Left colon (tissue), 2 donors: ENCODE measurements at places on chromosomes 1 and 21. TPM values are rescaled to one million over a fixed set of nuclear protein-coding genes. Genes with fewer than 3 reads are reported as not detected.

DNA sequence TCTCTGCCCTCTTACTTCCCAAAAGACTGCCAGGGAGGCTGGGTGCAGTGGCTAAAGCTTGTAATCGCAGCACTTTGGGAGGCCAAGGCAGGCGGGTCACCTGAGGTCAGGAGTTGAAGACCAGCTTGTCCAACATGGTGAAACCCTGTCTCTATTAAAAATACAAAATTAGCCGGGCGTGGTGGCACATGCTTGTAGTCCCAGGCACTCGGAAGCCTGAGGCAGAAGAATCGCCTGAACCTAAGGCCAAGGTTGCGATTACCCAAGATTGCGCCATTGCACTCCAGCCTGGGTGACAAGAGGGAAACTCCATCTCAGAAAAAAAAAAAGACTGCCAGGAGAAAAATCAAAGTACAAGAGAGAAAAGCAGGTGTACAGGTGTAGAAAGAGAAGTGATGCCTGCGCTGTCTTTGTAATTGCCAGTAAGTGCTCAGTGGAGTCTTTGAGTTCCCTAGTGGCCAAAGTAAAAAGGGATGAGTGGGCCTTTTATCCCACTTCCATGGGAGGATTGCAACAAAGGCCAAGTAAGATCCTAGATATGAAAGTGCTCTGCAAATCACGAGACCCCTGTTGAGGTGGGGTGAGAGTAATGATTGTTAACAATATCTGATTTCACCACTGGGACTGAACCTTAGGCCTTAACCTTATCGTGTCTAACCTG lies 94.7 kb upstream of the WNT4 start:
- DNase-seq, result no peak

DNA sequence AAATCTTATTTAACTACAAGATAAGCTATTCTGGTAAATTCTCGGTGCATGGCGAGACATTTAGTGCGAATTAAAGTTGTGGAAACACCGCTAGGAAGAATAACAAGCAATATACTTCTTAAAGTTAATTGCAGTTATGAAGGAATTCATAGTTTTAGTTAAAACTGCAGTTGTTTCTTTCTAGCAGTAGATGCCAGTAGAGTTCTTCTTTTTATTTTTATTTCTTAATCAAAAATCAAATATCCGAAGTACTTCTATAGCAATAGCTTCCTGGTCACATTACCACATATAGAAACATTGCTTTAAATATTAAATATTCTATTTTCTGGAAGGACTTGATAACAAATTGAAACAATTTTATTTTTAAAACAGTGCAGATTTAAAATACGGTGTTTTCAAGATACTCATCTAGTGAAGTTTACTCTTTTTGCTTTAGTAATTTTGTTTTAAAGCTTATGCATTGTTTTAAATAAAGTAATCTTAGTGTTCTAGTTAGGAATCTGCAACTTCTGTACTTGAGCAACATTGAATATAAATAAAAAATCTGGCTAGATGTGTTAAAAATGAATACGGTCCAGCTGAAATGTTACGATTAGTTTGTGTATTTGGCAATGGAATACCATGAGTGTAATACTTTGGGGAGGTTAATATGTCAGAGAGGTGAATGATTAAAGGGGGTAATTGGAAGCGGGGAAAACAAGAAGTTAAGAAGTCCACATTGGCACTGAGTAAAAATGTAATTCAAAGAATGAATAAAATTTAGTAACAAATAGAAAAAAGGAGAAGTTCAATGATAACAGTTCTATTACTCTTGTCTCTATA lies 2.7 kb upstream of the PRKACB start:
- DNase-seq, result no peak

TGFB2 gene
- total RNA-seq, result 2.5 TPM

DNA sequence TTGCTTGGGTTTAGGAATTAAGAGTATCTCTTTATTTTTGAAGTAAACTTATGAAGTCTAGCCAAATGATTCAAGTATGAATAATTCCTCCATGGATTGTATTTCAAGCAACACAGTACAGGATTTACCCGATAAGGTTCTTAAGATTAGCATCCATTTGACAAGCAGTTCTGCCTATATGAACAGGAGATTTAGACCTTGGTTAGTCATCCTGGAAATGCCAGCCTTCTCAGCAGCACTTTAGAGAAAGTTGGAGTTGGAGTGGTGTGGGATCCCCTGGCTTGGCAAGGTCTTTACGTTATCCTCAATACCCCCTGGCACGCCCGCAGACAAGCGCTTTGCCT lies 1.6 kb downstream of the BCAR3 start:
- DNase-seq, result no peak

GRCh38 chr21:42120903-42121535 lies 49.9 kb downstream of the UMODL1 start:
- no peak for DNase-seq

OR2L8 gene
- not detected for total RNA-seq

DNA sequence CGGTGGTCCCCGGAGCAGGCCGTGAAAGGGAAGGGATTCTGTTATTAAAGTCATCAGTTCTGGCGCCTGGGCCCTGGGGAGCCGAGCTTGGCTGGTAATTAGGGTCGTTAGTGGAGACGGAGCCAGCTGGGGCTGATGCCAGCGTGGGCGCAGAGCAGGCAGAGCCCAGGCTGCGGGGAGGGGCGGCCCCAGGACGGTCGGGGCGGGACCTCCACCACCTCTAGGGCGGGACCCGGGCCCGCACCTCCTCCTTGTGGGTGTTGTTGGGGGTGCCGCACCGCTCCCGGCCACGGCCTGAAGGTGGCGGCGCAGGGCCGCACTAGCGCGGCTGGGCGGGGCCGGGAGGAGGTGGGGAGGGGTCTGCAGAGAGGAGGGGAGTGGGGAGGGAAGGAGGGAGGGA lies 470.6 kb downstream of the PTPRU start:
- no peak for DNase-seq

DNA sequence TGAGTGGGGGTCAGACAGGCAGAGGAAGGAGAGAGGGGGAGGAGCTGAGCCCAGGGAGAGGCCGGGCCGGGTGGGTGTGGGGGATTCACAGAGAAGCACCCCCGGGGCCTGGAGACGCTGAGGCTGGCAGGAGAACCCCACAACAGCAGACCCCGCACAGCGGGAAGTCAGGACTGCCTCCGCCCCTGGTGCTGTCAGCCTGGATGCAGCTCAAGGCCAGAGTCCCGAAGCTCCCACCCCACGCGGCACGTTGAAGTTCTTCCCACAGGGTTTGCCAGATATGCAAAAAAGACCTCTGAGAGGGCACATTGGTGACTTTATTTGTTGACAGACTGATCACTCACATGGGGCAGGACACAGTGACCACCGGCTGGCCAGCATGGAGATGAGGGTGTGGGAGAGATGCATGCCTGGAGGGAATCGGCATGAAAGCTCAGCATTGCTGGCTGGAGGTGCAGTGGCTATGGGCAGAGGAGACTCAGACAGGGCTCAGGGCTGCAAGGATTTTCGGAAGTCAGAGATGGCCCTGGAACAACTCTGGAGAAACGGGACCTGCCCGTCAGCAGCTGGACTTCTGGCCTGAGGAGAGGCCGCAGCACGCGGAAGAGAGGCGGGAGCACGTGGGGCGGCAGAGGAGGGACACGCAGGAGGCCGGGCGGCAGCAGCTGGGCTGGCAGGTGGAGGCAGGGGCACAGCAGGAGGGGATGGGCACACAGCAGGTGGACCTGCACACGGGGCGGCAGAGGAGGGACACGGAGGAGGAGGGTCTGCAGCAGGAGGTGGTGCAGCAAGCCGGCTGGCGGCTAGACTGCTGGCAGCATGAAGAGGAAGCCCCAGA lies 885 bp downstream of the KRTAP10-3 start:
- no peak for DNase-seq

RIPPLY3 gene
- not detected for total RNA-seq

GRCh38 chr1:81296601-81297000 lies 504.1 kb upstream of the ADGRL2 start:
- DNase-seq, result no peak

- no peak for DNase-seq
Measured at GRCh38 chr21:36923270-36923669, 43.2 kb downstream of the HLCS start.

SAMD11 gene
- 1.6 TPM for total RNA-seq

- DNase-seq, result peak; percentile 53
Measured at GRCh38 chr1:206963740-206964139, 6.5 kb downstream of the FCAMR start.

DNA sequence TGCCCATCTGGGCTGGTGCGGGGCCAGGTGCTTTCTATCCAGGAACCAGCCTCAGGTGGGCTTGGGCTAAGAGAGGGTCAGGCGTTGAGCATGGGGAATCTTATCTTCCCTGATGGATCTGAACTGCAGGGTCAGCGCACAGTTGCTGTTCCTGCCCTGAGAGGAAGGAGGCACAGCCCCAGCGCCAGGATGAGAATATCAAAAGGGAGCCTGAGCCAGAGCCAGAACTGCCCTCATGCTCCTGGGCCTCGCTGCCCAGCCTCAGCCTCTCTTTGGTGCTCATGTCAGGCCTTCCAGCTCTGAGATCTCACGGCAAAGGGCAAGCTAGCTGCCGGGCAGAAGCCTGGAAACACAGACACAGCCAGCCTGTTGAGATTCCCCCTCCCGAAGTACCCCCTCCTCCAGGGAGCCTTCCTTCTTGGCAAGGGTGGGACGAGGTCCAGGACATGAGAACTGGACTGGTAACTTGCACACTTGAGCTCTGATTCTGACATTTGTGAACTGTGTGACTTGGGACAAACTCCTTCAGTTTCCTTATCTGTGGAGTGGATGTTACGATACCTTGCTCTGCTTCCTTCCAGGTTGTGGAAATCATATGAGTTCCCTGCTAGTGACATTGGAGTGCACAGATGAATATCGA lies 1.2 kb upstream of the LAD1 start:
- no peak for DNase-seq

DNA sequence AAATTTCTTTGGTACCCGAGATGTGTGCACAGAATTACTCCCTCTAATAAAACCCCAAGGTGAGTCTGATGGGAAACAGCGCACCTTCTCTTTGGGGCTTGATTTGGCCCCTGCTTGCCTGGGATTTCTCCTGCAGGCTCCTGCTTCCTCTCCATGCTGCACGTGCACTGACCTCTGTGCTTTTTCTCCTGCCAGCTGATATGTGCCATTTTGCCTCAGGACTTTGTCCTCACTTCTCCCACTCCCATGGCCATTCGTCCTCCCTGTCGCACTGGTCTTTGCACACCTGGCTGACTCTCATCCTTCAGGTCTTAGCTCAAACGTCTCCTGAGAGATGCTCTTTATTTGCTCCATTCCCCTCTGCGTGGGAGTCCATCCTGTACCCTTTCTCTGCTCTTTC lies 1.2 kb downstream of the CBR1 start:
- DNase-seq, result no peak

GRCh38 chr21:37001441-37001840 lies 5.1 kb upstream of the RIPPLY3 start:
- DNase-seq, result no peak

OLFML2B gene
- 4.3 TPM for total RNA-seq

DNA sequence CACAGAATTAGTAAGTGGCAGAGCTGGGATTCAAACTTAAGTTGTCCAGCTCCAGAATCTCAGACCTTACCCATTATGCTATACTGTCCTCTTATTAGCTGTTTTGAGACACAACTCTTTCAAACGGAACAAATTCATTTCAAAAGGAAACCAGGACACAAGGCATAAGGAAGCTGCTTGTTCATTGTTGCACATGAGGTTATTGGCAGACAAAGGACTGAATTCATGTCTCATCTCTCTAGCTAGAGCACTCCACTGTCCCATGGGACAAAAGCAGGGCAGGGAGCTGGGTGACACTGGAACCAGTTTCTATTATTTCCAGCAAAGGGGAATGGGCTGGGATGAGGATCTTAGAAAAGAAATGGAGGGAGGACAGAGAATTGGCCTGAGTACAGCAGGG lies 26.4 kb downstream of the CHI3L2 start:
- no peak for DNase-seq

GRCh38 chr1:204418174-204419063 lies 6.8 kb upstream of the PPP1R15B start:
- DNase-seq, result no peak

DNA sequence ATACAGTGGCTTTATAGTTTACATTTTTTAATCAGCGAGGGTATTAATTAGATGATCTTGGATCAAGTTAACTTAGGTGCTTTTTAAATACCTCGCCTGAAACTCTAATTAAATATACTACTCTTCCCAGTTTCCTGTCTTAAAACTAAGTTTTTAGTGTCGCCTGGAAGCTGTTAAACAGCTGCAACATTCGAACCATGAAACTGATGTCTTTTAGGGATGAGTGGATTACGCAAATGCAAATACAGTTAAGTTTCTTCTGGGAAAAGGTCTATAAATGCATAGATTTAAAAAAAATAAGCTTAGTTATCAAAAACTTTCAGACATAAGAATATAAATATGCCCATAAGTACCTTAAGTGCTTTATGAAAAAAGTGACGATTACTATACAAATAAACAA lies 228.3 kb downstream of the PTPRC start:
- DNase-seq, result no peak

DNA sequence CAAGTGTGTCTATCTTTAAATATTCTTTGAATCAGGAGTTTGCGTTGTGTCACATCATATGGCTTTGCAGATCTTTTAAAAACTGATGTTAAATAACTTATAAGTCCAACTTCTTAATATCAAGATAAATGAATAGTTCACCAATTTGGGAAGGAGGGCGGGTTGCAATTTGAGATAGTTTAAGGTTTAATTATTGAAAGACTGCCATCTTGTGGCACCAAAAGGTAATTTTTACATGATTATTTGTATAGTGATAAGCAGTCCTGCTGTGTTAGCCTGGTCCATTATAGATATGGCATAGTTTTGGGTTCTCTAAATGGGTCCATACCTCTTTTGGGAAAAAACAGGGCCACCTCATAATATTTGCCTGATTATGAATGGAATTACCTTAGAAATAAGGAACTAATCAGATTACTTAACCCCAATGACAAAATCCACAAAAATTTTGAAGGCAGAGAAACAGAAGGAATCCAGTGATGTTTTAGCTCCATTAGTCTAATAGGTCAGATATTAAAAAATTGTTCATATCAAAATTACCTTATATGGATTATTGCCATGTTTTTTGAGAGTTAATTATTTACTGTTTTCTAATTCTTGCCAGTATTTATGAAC lies 64.3 kb downstream of the PRKAA2 start:
- no peak for DNase-seq

GRCh38 chr1:111221633-111222291 lies 5.8 kb upstream of the CHI3L2 start:
- no peak for DNase-seq

SPOCD1 gene
- 0.79 TPM for total RNA-seq

PAQR6 gene
- total RNA-seq, result 1.8 TPM

AMY1A gene
- not detected for total RNA-seq

GRCh38 chr1:219266524-219266923 lies 92.8 kb downstream of the LYPLAL1 start:
- DNase-seq, result no peak

DNA sequence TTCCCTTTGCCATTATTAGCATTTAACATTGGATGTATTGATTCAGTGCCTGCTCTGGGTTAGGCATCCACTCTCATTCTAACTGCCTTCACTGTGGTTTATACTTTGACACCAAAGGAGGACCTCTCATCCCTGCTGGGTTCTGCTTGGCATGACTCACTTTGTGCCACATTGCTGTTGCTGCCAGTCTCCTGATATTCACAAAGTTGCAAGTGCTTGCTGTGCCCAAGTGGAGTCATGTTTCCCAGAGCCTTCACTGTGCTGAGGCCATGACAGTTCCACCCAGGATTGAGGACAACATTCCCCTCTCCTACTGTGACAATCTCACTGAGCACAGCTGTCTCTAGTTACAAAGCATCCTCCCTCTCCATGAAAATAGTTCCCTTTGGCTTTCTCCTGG lies 519.9 kb upstream of the USP24 start:
- DNase-seq, result no peak

CNIH3 gene
- total RNA-seq, result 0.95 TPM

DNASE2B gene
- 0.70 TPM for total RNA-seq

- no peak for DNase-seq
Measured at GRCh38 chr1:243270097-243270864, 14.4 kb downstream of the SDCCAG8 start.
